ENCODE measurements at places on chromosomes 1 and 21. TPM values are rescaled to one million over a fixed set of nuclear protein-coding genes. Genes with fewer than 3 reads are reported as not detected.

The BNIPL gene
- 0.07 TPM for total RNA-seq

The ELAPOR1 gene
- 0.21 TPM for total RNA-seq

The DUSP23 gene
- 59.7 TPM for total RNA-seq

The NUF2 gene
- 18.5 TPM for total RNA-seq

The TNFRSF14 gene
- total RNA-seq, result 25.5 TPM

The TAL1 gene
- total RNA-seq, result 37.9 TPM

The IGSF9 gene
- not detected for total RNA-seq
